ENCODE measurements at places on chromosomes 5 and 9.
A peak's percentile ranks its signal among the peaks of the same experiment; 100 is the strongest.

GRCh38 chr9:35510754-35511428, 21.0 kb downstream of the RUSC2 start:
- no peak for DNase-seq

DNA sequence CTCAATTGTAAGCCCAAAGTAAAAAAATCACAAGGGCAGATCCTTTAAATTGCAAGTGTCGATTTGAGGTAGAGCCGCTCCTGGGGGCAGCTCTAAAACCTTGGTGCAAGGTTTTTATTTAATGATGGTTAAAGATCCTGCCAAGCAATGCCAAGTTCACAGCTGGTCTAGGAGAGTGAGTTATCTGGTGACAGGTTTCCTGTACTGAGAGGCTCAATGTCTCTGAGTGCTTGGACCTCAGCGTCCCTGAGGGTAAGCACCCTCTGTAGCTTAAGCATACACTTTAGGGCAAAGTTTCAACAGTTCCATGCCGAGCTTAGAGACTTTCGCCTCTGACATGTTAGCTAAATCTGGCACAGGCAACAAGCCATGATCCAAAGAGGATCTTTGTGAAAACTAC, 119.8 kb upstream of the EGFLAM start:
- no peak for DNase-seq

- DNase-seq, result no peak
Observed at GRCh38 chr9:95415158-95415557, 97.6 kb upstream of the FANCC start.

DNA sequence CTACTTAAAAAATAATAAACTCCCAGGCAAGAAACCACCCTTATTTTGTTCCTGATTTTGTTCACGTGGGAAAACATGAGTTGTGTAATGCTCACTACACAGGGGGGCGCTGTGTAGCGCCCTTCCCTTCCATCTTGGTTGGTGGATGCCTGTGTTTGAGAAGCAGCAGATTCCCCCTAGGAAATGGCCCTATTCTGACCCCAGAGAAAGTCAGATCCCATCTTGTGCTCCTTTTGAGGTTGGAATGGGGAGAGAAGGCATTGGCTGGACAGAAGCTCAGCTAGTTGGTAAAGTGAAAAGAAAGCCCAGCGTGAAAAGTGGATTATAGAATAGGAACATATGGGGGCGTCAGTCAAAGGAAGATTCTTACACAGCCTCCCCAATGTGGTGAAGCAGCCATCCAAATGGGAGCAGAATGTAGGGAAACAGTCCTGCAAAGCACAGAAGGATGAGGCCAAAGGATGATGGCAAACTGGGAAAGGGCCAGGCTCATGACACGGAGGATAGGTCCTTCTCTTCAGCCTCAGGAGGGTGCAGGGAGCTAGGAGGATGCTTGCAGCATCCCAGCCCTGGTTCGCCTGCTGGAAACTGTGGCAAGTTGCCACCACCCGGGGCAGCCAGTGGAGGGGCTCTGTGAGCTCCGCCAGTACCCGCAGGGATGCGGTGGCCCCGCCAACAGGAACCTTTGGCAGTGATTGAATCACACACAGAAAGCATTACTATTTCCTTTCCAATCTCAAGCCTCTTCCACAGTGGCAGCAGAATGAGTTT, 314.2 kb upstream of the DAP start:
- no peak for DNase-seq

DNA sequence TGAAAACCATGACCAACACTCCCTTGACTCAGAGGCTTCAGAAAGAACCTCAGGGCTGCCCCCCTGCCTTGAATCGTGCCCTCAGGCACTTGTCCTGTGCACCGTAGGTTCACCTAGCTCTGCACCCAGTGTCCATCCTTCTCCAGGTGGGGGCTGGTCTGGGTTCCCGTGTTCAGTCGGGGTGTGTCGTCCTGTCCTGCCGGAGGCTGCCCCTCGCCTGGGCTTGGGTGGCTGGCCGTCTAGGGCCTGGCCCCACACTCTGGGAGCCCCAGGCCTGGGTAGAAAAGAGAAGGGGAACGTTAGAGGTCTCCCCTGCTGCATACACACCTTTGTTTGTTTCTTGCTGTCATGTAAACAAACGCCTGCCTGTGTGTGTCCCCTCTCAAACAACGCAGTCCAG, 29.3 kb downstream of the CATSPER3 start:
- no peak for DNase-seq

DNA sequence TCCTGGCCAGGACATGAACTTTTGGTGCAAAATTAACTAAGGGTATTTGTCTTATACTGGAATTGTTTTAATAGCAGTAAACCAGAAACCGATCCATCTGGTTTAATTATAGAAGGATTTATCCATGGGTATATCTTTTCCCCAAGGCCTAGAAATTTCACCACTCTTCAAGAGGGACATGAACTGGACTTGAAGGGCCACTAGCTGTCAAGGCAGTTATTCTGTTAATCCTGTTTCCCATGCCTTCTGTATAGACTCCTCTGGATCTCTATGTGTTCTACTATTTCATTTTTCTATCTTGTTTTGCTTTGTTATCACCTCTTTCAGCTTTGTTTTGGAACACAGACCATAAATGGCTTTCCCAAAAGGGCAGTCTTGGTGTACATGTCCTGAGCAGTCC, 467.6 kb downstream of the KIF4B start:
- no peak for DNase-seq

DNA sequence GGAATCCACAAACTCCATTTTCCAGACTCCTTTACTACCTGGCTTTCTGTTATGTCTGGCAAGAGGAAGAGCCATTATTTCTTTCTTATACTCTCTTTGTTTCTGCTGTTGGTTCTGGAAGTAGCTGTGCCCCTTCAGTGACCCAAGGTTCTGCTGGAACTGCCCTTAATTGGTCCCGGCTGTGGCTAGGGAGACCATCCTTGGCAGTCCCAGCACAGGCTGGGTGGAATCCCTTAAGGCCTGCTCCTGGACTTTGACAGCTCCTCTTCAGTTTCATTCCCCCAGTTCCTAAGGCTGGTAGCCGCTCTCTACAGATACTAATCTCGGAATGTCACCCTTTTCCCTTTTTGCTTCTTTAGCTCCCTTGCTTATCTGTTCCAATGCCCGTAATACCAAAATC, 81.9 kb upstream of the GLIS3 start:
- DNase-seq, result no peak

- DNase-seq, result no peak
Observed at GRCh38 chr5:53030893-53031292, 41.7 kb downstream of the ITGA2 start.

GRCh38 chr5:56064984-56065383, 70.2 kb upstream of the IL6ST start:
- DNase-seq, result no peak

GRCh38 chr5:135451581-135452320, 400 bp downstream of the TIFAB start:
- DNase-seq, result no peak

GRCh38 chr5:107449369-107449768, 221.4 kb downstream of the EFNA5 start:
- no peak for DNase-seq

DNA sequence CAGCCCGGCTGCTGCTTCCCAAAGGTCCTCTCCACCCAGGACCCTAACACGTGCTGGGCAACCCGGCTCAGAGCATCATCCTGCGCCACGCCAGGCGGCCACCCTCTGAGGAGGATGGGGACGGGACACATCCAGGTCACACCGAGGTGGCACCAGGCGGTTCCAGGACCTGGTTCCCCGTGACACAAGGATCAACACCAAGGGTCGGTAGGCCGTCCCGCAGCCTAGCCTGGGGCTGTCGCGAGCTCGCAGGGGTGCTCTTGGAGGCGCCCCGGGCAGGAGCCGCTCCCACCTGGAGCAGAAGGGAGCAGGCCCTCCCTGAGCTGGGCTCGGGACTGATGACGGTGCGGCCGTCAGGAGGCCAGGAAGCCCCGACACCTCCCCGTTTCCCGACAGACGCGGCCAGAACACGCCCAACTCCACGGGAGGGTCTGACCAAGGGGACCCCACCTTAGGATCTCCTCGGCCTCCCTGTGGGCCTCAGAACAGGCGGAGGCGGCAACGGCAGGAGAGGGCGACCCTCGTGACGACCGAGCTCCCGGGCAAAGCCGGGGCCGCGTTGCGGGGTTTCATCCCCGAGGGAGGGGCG, 6.3 kb downstream of the EXD3 start:
- DNase-seq, result no peak

- no peak for DNase-seq
Observed at GRCh38 chr5:80282054-80282453, 26.2 kb upstream of the SERINC5 start.

GRCh38 chr5:67025457-67025856, 171.1 kb downstream of the CD180 start:
- no peak for DNase-seq

GRCh38 chr5:113917997-113918396, 404.5 kb downstream of the YTHDC2 start:
- no peak for DNase-seq

DNA sequence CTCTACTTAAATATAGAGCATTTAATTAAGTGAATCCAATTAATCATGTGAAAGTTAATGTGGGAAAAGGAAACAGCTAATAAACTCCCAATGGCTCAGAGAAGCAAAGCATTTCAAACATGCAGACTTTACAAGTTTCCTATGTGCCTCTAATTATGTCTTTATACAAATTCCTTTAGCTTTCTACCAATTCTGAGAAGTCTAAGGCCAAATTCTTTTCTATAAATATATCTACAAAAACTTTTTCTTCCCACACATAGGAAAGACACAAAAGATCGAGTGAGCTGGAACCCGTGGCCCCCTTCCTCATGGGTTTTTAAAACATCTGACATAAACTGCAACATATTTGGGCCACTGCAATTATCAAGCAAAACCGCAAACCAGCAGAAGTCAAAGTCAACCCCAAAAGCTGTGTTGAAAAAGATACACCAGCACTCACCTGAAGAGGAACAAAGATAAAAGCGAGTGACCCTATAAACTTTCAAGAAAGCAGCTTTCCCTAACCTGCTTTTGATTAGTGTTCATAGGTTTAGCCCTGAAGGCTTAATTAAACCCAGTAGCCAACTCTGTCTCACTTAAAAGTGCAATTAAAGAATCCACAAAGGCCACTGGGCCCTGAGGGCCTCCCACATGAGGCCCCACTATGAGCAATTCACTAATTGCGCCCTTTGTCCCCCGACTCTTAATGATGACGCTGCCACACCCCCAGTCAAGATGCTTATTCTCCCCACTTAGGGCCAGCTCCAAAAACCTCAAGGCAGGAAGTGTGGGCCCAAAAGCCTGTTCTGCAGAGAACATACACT, 12.1 kb downstream of the SEMA5A start:
- DNase-seq, result no peak

DNA sequence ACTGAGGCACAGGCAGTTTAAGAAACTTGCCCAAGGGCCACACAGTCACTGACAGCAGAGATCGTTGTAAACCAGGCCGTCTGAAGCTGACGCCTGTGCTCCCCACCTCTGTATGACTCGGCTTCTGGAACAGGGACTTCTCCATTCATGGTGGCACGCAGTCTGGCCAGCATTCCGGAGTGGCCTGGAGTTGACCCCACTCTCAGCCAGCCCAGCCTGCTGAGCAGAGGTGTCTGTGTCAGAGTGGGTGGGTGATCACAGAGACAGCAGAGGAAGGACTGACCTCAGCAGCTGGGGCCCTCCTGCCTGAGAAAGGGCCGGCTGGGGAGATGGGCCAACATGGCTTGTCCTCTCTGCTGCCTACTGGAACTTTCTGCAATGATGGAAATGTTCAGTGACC, 12.6 kb downstream of the LRSAM1 start:
- no peak for DNase-seq

GRCh38 chr5:175246889-175247520, 197.0 kb downstream of the DRD1 start:
- DNase-seq, result no peak

- DNase-seq, result no peak
Observed at GRCh38 chr5:154411338-154411737, 34.5 kb upstream of the SAP30L start.

DNA sequence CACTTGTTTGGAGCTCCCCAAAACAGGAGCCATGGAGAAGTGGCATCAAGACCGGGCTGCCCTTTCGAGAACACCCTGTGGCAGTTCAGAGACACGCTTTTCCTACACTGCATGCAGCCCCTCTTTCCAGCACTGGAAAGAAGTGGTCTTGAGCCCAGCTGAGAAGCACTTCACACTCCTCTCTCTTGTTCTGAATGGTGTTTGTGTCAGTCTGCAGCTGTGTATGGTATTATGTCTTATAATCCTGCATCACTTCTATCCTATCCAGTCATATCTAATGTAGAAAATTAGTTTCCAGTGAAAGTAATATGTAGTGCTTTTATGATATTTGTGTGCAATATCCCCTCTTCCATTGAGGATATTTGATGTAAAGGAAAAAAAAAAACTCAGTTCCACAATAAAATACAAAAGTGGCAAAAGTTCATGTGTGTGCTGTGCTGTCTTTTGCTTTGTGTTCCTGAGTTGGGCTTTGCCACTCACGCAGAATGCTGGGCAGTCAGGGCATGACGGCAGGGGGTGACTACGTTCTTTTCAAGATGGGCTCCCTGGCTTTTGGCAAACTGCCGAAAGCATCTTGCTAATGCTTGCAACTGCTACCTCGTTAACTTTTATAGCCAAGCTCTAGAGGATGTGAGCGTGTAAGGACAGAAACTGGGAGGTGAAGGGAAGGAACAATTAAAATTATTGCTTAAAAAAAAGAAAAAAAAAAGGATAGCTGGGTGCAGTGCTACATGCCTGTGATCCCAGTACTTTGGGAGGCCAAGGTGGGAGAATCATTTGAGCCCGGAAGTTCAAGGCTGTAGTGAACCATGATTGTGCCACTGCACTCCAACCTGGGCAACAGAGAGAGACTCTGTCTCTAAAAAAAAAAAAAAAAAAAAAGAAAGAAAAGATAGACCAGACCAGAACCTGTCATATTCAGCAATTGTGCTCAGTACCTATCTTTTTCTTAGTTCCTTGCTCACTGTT, 102.2 kb downstream of the MAP1B start:
- no peak for DNase-seq

GRCh38 chr5:135467871-135468485, 15.8 kb upstream of the TIFAB start:
- DNase-seq, result no peak

DNA sequence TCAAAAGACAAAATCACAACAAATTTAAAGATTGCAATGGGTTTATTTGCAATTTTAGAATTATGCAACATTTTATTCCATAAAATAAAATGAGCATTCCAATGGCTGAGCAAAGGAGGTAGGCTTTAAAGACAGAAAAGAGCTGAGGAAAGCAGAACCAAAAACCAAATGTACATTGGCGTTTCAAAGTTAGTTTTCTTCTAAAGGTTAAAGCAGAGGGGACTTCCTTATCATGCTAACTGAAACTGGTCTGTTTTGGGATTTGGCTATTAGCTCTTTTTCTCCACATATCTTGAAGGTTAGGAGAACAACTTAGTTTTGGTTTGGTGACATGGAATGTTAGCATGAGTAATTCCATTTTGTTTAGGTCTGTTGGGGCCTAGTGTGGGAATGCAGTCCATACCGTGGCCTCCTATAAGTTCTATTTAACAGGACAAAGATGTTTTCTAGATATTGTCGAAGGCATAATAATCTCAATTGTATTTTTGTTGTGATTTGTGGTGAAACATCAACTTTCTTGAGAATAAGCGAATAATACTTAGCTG, 20.3 kb downstream of the DCP2 start:
- no peak for DNase-seq

- peak; percentile 20 for DNase-seq
Observed at GRCh38 chr5:148730942-148731898, 76.9 kb upstream of the HTR4 start.
